ENCODE measurements at places on chromosomes 16 and 17.

DNA sequence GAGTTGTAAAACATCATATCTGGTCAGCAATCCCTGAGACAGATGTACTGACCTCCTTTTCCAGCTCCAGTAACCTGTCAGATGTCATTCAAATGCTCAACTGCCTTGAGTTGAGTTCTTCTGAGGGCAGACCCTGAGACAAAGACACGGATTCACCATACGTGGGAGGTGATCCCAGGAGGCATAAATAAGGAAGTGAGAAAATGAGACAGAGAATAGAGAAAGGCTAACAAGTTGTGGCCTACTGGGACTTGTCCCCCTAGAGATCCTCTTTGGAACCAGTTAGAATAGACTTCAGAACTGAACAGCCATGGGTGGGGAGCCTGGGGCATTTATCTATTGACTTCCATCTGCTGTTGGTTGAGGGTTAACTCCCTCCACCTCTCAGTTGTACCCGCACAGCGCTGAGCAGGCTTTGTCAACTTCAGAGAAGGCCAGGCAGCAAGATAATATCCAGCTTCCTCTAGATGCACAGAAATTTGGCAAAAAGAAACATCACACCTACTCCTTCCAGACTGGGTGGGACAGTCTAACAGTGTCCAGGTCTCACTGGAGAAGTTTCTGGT, 123.0 kb upstream of the DYNLRB2 start:
- DNase-seq = no peak

DNA sequence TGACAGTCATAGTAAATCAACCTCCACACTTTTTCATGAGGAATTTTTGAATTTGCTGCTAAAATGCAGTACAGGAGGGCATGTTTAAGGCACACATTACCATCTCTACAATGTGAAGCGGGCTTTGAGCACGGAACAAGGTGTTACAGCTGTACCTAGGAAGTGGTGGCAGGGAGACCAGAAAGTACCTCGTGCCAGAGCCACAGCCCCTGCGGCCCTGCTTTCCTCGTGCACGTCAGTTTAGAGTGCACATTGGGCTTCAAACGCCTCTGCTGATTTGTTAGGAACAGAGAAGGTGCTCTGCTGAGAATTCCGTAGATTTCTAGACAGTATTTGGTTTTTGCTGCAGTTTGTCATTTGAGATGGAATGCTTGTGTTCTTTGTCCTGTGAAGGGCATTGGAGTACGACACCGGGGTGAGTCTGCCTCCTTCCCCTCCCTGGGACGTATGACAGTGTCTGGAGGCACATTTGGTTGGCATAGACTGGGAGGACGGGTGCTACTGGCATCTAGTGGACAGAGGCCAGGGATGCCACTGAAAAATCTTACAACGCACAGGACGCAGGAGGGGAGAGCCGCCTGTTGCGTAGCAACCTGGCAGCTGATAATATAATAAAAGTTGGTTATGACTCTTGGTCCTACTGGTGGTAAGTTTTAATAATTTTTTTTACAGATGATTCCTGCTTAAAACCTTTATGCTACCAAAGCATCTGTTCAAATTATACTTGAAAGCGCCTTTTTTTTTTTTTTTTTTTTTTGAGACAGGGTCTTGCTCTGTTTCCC, 9.1 kb downstream of the FOXK2 start:
- DNase-seq = peak; percentile 76

GRCh38 chr17:13099926-13100325, 82.1 kb upstream of the ELAC2 start:
- no peak for DNase-seq

GRCh38 chr16:52929478-52930400, 123.0 kb downstream of the CHD9NB start:
- no peak for DNase-seq

DNA sequence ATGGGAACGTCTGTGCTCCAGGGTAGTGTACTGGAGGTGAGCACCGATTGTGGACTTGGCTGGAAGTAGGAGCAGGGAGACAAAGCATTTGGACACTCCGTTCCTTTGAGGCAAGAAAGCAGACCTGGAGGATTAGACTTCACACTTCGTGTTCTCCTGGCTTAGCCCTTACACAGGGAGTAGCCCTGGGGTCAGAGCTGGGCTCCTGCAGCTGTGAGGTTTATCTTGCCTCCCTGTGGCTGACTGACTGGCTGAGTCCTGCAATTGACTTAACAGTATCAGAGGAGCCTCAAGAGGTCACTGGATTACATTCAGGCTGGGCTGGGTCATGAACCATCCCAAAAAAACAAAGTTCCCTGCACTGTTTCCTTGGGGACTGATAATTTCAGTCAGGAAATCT, 37.1 kb downstream of the MPRIP start:
- peak; percentile 45 for DNase-seq

- no peak for DNase-seq
Measured at GRCh38 chr16:9195287-9195686, 103.8 kb downstream of the HAPSTR1 start.

DNA sequence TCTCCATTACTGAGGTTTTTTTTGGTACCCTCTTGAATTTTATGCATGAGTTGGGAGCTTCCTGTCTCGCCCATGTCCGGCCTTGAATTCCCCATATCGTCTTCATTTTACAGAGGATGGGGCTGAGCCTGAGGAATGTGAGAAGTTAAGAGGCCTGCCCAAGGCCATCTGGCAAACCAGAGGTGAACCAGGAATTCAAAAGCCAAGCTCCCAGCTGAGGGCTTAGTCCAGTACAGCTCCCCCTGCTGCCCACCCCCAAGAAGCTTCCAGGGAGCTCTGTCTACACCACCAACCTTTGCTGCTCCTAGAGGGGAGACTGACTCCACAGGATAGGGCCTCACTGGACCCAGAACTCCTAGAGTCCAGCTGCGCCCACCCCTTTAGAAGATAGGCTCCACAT, 20.7 kb upstream of the C16orf78 start:
- no peak for DNase-seq

- DNase-seq = peak; percentile 25
Measured at GRCh38 chr17:7888184-7888920, at the start of gene CHD3. Gene CHD3 (plus strand): TSS chr17:7888789. CDS start chr17:7889001, 212 bp downstream.

GRCh38 chr17:33929181-33929724, 325.8 kb upstream of the CCL2 start:
- DNase-seq = no peak
